Suppressor macrophage treated with lipopolysaccharide for 1 hour (primary cell): ENCODE measurements at places on chromosomes 1 and 21.

DNA sequence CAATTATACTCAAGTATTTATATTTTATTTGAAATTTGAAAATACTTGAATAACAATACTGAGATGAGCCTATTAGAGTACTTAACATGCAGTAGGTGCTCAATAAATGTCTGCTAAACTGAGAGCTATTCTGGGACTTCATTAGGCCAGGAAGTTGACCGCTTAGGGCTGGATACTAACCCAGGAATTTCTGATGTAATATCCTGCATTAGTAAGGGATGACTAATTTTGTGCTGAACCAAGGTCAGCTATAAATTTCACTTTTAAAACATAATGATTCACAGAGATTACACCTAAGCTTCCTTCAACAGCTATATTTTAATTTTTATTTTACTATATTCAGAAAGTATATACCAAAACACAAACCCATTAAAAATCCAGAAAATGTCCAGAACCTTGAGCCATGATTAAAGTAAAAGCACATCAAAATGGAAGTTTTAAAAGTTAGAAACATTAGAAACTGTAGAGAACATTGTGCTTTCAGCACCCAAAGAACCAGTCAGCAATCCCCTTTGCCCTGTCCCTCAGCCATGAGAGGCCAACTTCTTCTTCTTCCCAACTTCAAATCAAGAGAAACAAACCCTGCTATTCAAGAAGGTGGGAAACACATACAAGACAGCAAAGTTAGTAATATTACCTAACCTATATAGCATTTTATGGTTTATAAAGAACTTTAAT lies 35.4 kb downstream of the WNT2B start:
- peak; percentile 80 for DNase-seq

GRCh38 chr1:235500971-235501540 lies 3.2 kb downstream of the B3GALNT2 start:
- no peak for DNase-seq

GRCh38 chr1:39657402-39657801 lies 14.5 kb downstream of the NT5C1A start:
- no peak for DNase-seq

- no peak for DNase-seq
Observed at GRCh38 chr1:29218223-29218622, 12.5 kb downstream of the MECR start.

- no peak for DNase-seq
Observed at GRCh38 chr1:192749349-192749748, 59.5 kb upstream of the RGS2 start.

- DNase-seq, result no peak
Observed at GRCh38 chr1:79543394-79543793, 536.9 kb upstream of the ADGRL4 start.

DNA sequence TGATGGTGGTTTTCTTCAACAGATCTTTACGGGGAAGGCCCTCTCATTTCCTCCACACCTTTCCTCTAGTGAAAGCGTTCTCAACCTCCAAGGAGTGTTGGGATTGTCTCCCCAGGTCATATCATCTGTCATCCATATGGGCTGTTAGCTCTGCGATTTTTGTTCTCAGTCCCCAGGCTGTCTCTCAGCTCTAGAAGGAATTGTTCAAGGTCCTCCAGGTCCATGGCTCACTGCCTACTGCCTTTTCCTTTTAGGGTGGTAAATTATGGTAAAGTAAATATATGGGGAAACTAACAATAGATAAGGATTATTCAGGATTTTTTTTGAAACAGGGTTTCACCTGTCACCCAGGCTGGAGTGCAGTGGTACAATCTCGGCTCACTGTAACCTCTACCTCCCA lies 37.6 kb downstream of the ELF3 start:
- DNase-seq, result no peak

DNA sequence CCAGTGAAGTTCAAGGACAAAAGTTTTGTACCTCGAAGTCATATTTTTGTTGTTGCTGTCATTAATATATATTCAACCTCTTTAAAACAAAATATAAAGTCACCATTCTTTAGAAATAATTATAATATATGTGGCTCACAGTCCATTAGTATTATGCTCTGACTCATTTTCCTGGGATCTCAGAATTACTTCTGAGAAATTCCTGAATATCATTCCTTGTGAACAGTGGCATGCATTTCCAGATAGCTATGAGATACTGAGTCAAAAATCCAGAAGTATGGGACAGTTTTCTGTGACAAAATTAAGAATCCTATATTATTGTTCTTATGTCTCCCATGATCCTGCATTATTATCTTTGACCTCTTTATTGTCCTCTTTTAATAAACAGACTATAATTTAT lies 13.8 kb upstream of the RGS21 start:
- no peak for DNase-seq

DNA sequence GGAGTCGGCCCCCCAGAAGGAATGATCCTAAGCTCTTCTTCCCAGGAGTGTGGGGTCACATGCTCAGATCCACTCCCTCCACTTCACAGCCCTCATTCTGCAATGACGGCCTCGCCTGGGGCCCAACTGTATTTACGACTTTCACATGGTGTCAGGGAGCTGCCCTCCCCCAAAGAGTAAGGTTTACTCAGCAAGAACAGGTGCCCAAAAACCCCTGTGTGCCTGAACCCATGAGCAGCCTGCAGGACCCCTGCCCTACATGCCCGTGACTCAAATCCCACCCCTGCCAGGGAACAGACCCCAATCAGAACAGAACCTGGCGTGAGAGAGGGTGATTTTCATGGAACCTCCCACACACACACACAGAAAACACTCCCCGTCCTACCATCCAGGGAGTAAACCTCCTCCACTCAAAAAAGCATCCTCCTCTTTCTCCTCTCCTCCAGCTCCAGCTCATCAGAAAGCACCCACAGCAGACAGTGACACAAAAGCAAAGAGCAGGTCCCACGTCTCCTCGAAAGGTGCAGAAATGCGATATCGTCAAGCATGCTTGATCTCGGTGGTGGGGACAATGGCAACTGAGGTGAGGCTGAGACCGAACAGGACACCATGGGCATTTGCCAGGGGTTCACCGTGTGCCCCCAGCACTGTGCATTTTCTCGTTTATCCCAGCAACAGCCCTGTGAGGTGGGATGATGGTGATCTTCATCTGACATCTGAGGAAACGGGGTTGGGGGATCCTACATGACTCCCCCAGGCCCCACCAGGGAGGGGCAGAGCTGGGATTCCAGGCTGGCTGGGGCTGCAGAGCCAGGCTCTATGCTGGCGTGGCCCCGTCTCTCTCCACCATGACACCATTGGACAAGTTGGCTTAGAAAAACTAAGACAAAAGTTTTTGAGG lies 397.9 kb downstream of the NPHP4 start:
- no peak for DNase-seq

DNA sequence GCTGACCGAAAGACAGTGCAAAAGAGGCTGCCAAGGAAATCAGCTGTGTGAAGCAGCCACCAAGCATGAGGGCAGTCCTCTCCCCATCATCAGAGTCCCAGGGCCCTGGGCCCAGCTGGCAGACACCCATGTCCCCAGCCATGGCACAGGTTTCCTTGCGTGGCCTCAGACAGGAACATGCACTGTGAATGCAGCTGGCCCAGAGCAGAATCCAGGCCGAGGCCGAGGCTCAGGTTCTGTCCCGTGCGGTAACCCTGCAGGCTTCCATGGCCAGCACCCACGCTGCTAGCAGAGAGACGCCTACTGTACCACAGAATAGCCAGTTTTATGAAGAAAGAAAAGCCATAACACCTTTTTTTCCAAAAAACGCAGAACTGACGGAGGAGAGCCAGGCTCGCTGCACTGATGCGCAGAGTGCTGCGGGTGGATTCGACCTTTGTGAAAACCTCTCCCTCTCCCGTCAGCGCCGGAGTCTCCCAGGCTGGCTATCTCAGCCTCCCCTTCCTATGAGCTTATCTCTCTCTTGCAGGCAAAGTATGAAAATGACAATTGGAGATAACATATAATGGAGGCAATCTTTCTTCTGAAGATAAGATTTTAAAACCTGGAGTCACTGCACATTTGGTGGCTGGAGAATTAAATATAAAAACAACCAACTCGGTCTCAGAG lies 106.6 kb downstream of the NPHP4 start:
- no peak for DNase-seq

GRCh38 chr1:26583646-26584485 lies 54.3 kb downstream of the RPS6KA1 start:
- peak; percentile 89 for DNase-seq
